DMS 273 treated with DMSO at 0.1 percent for 48 hours (cell line): ENCODE measurements at places on chromosomes 12 and 14.

- no peak for DNase-seq
Measured at GRCh38 chr12:43291516-43291915, 260.5 kb downstream of the ADAMTS20 start.

- no peak for DNase-seq
Measured at GRCh38 chr14:90487462-90487861, 90.6 kb downstream of the CALM1 start.

DNA sequence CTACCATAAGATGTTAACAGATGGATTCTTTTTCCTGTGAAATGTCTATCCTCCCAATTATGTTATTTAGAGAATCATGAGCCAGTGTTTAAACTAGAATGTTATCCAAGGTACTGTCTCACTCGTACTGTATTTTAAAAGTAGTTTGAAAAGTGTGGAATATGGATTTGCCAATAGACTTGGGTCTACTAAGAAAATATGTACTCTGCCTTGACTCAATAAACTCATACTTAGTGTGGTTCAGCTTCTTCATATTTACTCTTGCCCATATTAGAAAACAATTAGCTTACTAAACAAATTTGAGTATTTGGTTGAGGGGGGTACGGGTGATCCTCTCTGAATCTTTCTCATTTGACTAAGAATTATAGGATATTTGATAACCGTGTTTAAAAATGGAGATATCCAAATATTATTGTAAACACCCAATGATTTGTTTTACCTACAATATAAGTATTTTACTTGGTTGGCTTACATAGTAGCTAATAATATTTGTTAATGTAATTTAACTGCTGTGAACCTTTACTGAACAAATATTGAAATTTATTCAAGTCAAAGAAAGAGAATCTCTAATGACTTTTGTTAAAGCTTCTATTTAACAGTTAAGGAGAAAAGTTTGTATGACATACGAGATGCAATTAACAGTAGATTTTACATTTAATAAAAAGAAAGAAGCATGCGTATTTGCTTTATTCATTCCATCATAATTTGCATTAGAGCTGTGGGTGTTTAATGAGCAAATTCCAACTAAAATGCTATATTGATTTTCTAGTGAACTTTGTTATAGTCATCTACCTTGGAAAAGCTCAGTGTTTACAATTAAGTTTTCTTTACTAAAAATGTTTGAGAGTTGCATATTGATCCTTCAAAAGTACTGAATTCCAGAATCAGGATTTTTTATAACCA lies 81.2 kb downstream of the MIPOL1 start:
- DNase-seq = no peak

- no peak for DNase-seq
Measured at GRCh38 chr14:96130854-96131253, 73.8 kb upstream of the BDKRB2 start.

DNA sequence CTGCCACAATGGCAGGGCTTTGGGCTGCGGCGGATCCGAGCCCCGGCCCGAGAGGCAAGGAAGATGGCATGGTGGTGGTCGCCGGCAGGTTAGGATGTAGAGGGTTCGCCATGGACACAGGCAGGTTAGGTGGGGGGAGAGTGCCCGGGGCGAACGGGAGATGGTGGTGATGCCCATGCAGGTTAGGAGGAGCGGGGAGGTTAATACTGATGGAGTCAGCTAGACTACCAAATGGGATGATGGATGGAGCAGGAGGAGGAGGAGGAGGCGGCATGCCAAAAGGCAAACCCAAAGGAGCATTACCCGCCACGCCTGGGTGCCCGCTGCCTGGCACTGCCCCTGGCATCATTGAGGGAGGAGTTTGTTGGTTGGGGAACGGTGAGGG lies 6.2 kb downstream of the MYL6 start:
- no peak for DNase-seq

DNA sequence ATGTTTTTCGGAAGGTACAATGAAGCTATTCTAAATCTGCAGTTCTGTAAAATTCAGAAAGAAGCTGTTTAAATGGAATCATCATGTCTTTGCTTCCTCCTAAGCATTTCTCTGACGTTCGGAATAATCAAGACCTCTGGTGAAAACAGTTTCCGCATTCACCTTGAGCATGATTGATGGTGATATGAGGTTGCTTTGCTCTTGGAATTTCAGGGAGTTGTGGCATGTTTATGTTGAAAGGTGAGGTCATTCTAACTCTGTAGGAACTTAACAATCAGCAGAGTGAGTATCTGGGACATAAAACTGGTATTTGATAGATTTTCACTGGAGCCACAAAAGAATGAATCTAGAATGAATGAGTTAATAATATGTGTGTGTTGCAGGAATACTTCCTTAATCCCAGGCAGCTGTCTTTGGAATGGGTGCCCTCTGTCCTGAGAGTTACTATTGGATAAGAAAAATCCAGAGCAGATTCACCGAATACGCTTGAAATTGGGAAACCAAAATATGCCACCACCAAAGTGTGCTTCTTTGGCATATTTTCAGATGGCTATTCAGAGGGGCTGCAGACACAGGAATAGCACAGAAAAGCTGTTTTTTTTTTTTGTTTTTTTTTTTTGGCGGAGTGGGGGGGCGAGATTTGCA lies 599.1 kb downstream of the CCER1 start:
- no peak for DNase-seq

GRCh38 chr12:53193985-53194716 lies 12.9 kb downstream of the ITGB7 start:
- no peak for DNase-seq

- DNase-seq = no peak
Measured at GRCh38 chr12:68016136-68016535, 26.9 kb downstream of the IFNG-AS1 start.

- DNase-seq = no peak
Measured at GRCh38 chr14:86639146-86639545, 1109.2 kb downstream of the FLRT2 start.
